ENCODE measurements at places on chromosomes 13 and 19.

GRCh38 chr19:5585461-5586299 lies 17.9 kb upstream of the TINCR start:
- DNase-seq, result no peak

DNA sequence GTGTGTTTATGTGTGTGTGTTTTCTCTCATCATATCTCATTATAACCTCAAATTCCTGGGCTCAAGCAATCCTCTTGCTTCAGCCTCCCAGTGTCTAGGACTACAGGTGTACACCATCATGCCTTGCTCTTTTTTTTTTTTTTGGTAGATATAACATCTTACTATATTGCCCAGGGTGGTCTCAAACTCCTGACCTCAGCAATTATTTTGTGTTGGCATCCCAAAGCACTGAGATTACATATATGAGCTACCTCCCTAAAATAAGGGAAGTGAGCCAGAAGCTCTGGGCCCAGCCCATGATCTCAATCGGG lies 448 bp upstream of the ZNF543 start:
- DNase-seq, result no peak

GRCh38 chr19:54959840-54960239 lies 6.3 kb upstream of the NLRP2 start:
- DNase-seq, result no peak

- DNase-seq, result no peak
Measured at GRCh38 chr13:110714797-110715394, 1.4 kb downstream of the ING1 start.

GRCh38 chr19:5128251-5128935 lies 159.5 kb downstream of the KDM4B start:
- no peak for DNase-seq

DNA sequence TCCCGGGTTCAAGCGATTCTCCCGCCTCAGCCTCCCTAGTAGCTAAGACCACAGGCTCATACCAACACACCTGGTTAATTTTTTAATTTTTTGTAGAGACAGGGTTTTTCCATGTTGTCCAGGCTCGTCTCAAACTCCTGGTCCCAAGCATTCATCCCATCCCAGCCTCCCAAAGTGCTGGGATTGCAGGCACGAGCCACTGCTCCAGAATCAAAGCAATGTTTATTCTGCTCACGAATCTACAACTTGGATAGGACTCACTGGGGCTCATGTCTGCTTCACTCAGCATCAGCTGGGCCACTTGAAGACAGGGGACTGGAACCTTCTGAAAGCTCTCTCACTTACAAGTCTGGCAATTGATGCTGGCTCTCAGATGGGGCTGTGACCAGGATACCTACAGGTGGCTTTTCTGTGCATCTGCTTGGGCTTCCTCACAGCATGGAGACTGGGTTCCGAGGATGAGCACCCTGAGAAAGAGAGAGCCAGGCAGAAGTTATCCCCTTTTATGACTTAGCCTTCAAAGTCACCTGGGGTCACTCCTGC lies 8.2 kb upstream of the ZNF792 start:
- no peak for DNase-seq

DNA sequence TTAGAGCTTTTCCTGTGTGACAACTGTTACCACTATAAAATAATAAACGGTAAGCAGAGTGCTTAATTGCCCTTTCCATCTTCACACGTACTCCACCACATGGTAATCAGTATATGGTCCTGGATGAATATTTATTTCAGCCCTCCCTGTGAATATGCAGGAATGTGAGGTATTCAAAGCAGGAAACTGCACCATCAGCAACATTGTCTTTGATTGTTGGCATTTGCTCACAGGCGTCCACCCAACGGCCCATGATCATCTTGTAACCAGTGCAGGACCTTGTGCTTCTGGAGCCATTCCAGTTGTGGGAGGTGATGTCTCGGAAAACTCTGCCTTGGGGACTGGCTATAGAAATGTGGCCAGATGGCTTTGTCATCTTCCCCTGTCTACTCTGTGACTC lies 132.6 kb downstream of the COG6 start:
- DNase-seq, result no peak

GRCh38 chr19:53985863-53986262 lies 5.6 kb upstream of the CACNG6 start:
- no peak for DNase-seq

DNA sequence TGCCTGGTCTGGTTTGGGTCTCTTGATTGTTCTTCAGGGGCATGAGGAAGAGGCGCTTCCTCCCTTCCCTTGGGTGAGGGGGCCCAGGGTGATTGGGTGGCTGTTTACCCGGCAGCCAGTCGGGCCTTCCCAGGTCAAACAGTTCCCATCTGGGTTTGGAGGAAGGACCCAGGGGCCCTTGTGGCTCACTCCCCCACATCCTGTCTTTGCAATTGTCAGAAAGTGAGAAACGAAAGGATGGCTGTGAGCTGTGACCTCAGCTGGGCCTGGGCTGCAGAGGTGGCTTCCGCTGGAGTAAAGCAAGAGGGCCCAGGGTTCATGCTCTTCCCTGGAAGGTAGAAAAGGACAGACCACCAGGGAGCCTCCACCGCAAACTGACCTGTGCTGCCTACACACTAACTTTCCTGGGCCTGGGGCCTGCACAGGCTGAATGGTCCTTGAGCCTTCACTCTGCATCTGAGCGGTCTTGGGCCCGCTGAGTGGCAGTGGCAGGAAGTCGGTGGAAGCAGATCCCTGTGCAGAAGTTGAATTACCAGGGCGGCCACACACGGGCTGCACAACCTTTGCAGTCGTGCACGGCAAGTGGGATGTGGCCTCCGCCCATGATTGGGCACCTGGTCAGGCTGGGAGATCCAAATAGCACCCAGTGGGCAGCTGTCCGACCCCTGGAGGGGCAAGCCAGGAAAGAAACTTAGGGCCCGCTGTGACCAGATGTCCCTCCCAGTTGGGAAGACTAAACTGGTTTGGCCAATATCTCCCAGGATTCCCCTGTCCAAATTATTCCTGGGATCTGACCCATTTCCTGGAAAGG lies 5.3 kb upstream of the CD79A start:
- no peak for DNase-seq

DNA sequence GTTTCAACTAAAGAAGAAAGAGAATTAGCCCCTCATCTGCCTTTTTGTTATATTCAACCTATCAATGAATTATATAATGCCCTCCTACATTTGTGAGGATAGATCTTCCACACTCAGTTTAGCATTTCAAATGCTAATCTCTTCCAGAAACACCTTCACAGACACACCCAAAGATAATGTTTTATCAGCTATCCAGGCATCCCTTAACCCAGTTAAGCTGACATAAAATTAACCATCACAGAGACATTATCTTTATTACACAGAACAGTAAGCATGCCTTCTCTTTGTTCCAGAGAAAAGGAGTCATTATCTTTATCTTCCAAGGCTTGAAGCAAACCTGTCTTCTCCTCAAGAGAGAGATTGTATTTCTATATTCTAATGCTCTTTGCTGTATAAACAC lies 53.1 kb downstream of the PCDH20 start:
- DNase-seq, result no peak

DNA sequence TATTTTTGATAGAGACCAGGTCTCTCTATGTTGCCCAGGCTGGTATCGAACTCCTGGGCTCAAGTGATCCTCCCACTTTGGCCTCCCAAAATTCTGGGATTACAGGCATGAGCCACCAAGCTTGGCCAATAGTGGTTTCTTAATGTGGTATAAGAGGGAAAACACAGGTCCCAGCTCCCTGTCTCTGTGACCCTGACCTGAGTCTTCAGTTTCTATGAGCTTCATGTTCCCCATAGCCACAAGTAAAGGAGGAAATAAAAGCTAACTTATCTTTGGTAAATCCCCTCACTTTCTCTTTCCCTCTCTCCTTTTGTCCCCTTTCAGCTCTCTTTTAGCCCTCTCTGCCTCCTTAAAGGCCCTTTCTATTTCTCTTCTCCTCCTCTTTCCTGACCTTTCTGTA lies 50.3 kb downstream of the ABCC4 start:
- no peak for DNase-seq

DNA sequence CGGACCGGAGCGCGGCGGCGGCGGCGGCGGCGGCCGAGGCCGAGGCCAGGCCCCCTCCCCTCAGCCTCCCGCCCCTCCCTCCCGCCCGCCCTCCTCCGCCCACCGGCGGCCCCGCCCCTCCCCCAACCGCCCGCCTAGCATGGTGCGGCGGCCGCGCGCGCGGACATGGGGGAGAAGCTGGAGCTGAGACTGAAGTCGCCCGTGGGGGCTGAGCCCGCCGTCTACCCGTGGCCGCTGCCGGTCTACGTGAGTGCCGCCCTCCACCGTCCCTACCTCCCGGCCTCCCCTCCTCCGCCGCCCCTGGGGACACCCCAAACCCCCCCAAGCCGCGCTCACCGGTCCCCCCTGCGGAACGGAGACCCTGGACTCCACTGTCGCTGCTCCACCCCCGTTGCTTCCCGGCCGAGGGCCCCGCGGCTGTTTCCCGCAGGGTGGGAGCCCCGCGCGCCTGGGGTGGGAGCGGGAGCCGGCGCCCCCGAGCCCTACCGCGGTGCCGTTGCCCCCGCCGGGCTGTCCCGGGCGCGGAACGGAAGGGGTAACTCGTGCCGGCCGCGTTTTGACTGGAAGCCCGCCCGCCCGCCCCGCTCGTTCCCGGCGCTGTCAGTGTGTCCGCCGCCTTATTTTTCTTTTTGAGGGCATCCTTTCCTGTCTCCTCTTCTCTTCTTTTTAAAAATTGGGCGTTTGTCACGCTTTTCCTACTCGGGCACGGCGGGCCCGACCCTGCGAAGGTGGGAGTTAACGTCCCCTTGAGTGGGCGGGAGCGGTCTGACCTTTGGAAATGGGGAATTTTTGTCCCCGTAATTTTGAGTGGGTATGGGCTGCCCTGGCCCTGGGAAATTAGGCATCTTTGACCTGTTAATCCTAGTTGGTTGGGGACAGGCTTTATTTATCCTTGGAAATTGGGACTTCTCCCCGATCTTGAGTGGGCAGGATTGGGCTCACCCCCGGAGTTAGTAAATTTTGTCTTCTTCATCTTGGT lies 576 bp downstream of the DOT1L start:
- DNase-seq, result no peak

DNA sequence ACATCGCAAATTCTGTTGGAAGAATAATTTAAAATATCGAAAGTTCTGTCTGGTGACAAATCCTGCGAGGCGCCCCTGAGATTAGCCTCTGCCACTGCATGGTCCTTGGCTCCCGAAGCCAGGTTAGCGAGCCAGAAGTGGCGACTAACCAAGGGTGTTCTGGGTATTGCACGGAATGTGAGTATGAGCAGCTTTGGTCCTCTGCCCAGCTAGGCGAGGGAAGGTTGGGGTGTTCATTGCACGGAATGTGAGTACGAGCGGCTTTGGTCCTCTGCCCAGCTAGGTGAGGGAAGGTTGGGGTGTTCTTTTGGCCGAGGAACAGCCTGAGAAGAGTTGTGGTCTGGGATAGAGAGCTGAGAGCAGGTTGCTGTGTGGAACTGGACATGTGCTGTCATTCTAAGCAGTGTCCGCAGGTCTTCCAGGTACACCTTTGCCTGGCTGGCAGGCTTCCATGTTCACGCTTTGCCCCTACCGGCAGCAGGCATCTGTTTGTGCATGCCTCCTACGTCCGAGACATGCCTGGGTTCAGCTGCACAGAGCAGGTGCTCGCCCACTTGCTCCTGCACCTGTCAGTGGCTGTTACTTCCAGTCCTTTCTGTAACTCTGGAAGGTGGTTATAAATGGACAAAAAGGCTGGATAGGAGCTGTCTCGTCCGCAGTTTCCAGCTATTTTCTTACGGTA lies 18.3 kb upstream of the TEX29 start:
- DNase-seq, result no peak

GRCh38 chr13:104976986-104977385 lies 1558.5 kb downstream of the EFNB2 start:
- no peak for DNase-seq

DNA sequence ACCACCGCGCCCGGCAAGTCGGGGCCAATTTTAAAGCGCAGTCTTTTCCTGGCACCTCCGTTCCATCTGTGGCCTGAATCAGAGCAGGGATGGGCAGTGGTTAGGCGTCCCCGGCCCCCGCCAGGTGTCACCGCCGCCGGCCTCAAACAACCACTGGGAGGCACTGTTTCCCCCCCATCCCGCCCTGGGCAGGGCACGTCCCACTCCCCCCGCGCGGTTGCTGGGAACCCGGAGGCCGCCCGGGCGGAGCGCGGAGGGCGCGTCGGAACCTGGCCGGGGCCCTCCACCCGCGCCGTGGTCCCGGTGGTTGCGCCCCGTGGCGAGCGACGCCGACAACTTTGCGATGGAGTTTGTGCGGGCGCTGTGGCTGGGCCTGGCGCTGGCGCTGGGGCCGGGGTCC lies at the start of gene GRIN3B:
TSS of gene GRIN3B (plus strand) at position 325 of the 400 bp plus-strand sequence. CDS start at position 344, 19 bp downstream.
- no peak for DNase-seq

DNA sequence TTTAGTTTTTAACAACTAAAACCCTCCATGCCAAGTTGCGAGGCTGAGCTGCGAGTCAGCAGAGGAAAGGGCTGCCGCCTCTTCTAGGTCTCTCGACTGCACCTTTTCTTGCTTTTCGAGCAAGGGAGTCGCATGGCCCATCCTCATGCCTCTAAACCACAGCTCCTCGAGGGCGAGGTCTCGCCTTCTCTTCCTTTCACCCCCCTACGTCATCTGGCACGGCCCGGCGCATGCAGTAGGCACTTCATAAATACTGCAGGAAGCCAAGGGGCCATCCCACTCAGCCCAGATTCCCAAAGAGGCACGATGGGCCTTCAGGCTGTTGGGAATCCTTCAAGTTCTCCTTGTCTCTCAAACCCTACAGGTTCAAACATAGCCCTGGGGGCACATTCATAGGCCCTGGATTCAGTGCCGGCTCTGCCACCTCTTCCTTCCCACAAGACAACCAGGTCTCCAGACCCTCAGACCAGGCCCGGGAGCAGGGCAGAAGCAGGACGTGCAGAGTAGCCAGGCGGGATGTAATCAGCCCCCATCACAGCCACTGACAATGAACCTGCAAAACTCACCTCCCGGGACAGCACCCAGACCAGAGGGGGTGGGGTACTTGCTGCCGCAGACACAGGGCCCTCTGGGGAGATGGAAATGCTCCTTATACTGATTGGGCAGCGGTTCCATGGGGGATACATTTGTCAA lies 41.7 kb downstream of the GGACT start:
- DNase-seq, result no peak

GRCh38 chr13:53463106-53463505 lies 434.5 kb downstream of the OLFM4 start:
- DNase-seq, result no peak

- DNase-seq, result no peak
Measured at GRCh38 chr13:79966493-79966895, 374.4 kb downstream of the SPRY2 start.

- no peak for DNase-seq
Measured at GRCh38 chr13:72390909-72391308, 336.5 kb downstream of the MZT1 start.

Data from SHP77 treated with DMSO at 0.1 percent for 48 hours (cell line).